ENCODE measurements at places on chromosomes 3 and 15. TPM values are rescaled to one million over a fixed set of nuclear protein-coding genes. Genes with fewer than 3 reads are reported as not detected.

The STARD9 gene
- 3.2 TPM for total RNA-seq

The CEMIP gene
- 51.9 TPM for total RNA-seq

The CYP11A1 gene
- total RNA-seq: 0.28 TPM

The KIAA1143 gene
- 16.8 TPM for total RNA-seq

The PRSS50 gene
- total RNA-seq: not detected

The SLC51B gene
- not detected for total RNA-seq

Data from IMR-90 (cell line).